ENCODE measurements at places on chromosomes 2 and 18.

DNA sequence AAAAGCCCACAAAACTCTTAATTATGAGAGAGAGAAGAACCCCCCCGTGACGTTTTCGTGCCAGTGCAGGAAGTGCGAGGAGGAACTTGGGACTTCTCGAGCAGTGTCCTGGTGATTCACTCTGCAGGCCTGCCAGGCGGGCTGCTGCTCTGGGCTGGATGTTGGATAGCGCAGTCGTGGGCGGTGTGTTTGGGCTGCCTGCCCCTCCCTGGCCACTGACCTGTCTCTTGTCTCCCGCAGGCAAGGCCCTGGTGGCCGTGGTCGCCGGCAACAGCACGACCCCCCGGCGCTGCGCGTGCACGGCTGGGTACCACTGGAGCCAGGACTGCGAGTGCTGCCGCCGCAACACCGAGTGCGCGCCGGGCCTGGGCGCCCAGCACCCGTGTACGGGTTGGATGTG lies 29.0 kb downstream of the TNFRSF11A start:
- DNase-seq: no peak

GRCh38 chr2:171247741-171248662 lies 87.3 kb upstream of the TLK1 start:
- DNase-seq: peak; percentile 56

DNA sequence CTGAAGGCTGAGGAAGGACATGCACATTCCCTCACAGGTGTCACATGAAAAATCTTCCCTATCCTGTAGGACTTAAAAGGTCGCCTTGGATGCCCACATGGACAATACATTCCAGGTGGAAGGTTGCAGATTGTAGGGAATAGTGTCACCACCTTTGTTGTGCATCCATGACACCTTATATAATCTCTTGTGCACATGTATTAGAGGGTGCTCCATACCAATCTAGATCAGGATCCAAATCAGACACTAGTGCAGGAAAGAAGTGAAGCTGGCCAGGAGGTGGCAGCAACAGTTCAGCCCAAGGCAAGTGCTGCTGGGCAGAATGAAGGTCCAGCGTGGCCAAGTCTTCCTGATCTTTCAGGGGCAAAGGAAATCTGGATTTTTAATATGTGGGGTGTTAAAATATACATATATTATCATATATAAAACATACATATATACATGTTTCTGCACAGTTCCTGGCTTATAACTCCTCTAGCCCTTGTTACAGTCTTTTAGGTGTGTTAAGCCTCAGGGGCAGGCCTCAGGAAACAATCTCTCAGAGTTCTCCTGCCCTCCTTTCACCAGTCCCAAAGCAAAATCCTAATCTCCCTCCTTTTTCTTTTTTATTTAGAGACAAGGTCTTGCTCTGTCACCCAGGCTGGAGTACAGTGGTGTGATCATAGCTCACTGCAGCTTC lies 16.6 kb downstream of the NIF3L1 start:
- DNase-seq: peak; percentile 58

DNA sequence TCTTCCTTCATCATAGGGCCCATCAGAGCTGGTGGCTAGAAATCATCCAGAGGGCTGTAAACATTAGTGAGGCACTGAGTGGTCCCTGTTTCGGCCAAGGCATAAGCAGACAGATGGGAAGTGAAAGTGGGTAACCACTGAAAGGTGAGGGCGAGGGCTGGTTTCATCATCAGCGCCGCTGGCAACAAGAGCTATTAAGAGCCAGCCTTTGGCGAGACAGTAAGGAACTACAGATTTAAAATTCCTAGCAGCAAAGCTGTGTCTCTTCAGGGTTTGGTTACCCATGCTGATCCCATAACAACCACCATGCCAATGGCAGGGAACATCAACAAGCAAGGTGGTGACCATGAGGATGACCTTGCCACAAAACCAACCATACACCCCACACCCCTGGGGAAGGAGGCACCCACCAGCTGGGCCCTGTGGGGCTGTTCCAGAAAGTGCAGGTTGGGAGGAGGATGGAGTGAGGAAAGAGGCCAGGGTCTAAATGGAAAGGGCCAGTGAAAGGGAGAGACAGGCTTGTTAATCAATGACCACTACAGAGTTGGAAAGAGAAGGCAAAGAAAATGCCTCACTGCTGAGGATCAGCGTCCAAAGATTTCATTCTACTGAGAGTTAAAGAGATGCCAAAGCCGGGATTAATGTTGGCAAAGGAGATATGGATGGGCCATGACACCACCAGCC lies 9.0 kb upstream of the SLC20A1 start:
- peak; percentile 27 for DNase-seq

- no peak for DNase-seq
Measured at GRCh38 chr2:227153307-227153706, 10.7 kb downstream of the COL4A4 start.
